ENCODE measurements at places on chromosomes 7 and 10. TPM values are rescaled to one million over a fixed set of nuclear protein-coding genes. Genes with fewer than 3 reads are reported as not detected.

- no peak for DNase-seq
Measured at GRCh38 chr10:60044971-60045370, 138.6 kb upstream of the CCDC6 start.

GRCh38 chr10:50625649-50626132, 1.9 kb upstream of the SGMS1 start:
- no peak for DNase-seq

- no peak for DNase-seq
Measured at GRCh38 chr7:26368542-26368941, 76.9 kb downstream of the SNX10 start.

The LBX1 gene
- not detected for total RNA-seq

GRCh38 chr7:211715-212058, 19.3 kb downstream of the FAM20C start:
- DNase-seq, result no peak

The INMT gene
- total RNA-seq, result 0.13 TPM

DNA sequence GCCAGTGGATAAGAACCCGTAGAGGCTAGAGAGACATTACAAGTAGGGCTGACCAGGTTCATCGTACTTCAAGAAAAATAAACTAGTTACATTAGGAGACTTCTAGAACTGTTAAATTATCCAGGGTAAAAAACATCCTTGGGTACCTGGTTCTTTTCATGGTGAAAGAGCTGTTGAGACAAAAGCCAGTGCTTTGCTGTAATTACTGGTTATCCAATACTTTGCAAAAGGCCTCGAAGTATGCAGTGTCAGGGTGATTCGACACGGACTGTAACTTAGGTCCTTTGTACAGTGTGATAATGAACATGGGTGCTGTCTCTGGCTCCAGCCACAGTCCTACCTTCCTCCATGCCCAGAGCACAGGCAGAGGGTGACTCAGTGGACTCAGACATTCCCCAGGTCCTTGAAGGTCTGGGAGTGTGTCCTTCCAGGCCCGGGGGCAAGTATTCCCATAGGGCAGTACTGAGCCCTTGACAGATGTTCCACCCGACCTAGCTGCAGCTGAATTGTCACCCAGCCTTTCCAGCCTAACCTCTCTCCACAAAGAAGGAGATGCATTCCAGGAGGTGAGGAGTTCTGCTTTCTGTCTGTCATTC, 123.6 kb upstream of the TMEM72 start:
- no peak for DNase-seq

- peak; percentile 97 for DNase-seq
Measured at GRCh38 chr7:85695533-85695932, 508.7 kb upstream of the SEMA3D start.

GRCh38 chr7:107742678-107743566, 1.0 kb upstream of the CBLL1 start:
- no peak for DNase-seq

GRCh38 chr10:31707093-31708039, 221.3 kb downstream of the ARHGAP12 start:
- peak; percentile 59 for DNase-seq

The OR6B1 gene
- total RNA-seq, result not detected

DNA sequence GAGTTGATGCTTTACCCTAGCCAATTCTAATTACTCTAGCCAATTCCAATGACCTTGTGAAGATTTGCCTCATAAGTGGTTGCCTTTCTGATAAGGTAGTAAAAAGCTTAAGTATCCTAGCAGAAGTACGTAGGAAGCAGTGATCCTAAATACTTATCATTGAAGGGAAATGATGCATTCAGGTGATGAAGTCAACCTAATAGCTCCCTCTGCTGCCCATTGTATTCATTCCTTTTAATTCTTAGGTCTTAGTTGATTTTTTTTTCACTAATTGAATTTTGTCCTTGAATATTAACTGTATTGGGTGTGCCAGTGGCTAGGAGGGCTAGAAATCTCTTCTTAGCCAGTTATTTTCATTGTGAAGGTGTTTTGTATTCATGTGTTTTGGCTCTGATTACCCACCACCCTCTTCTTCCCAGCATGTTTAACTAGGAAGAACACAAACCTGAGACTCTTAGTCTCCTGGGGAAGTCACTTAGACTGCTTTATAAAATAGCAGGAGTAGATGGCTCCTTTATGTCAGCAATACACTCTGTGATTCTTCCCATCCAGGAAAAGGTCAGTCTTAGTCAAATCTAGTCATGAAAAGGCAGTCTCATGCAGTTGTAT, 46.3 kb downstream of the PLEKHA8 start:
- peak; percentile 74 for DNase-seq

DNA sequence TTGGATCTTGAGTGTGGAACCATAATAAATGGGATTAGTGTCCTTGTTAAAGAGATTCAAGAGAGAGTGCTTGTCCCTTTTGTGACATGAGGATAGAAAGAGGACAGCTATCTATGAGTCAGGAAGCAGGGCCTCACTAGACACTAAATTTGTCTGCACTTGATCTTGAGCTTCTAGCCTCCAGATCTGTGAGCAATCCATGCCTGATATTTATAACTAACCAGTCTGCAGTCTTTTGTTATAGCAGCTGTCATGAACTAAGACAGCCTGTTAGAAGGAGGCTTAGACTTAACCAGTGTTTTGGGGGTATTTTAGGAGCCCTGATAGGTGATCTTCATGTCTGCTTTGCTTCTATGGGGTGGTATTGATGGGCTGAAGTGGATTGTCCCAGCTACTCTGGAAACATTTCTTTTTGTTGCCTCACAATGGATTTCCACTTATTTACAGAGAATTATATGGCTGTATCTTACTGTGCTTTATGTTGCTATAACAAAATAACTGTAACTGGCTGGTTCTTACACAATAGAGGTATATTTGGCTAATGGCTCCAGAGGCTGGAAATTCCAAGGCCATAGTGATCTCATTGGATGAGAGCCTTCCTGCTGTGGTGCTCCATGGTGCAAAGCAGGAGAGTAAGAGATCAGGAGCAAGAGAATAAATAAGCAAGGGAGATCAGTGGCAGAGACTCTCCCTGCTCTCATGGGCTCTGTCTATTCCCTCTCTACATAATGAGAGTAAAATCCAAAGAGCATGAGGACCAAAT, 23.4 kb upstream of the AKR1C3 start:
- no peak for DNase-seq

- DNase-seq, result peak; percentile 10
Measured at GRCh38 chr7:37108615-37109014, 340.0 kb downstream of the ELMO1 start.

DNA sequence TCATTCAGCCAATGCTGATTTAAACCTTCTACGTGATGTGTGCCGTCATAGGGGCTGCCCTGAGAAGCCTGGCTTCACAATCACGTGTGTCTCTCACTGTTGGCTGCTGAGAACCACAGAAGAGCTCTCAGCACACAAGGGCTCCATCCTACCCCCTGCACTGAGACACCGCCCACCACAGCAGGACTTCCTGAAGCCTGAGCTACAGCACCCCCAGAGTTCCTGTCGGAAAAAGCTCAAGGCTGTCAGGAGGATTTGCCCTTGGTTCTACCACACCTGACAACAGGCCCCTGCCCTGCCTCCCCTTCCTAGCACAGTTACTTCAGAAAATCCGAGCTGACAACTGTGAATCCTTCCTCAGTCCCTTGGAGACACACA, 191.9 kb downstream of the MAD1L1 start:
- DNase-seq, result no peak

The SAP25 gene
- not detected for total RNA-seq

- no peak for DNase-seq
Measured at GRCh38 chr7:131504157-131504899, 52.1 kb downstream of the PODXL start.

GRCh38 chr7:133056370-133057238, 25.3 kb downstream of the CHCHD3 start:
- no peak for DNase-seq

- DNase-seq, result peak; percentile 60
Measured at GRCh38 chr7:41754046-41754445, 51.2 kb upstream of the INHBA start.

DNA sequence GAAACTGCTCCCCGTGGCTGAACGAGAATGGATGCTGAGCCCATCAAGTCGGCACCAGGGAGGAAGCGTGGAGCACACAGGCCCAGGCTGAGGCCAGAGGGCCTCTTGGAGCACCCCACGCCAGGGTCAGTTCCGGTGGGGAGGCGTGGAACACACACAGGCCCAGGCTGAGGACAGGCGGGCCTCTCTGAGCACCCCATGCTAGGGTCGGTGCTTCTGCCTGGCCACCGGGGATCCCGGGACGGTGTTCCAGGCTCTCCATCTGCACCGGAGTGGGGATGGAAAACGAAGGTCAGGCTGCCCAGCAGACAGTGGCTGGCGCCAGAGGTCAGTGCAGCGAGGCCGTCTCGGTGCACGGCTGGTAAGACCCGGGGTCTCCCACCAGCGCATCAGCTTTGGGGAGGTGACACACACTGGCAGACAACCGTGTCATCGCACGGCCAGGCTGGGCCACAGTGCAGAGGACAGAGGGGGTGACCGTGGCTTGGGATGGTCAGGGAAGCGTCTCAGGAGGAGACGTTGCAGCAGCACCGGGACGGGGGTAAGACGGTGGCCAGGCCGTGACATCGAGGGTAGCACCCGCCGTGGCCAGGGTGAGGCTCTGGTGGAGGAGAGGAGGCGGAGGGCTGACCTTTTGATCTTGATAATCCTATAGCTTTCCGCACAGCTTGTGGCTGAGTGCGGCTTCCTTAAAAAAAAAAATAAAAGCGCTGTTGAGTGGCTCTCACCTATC, 203.9 kb downstream of the ELFN1 start:
- DNase-seq, result no peak

The NANOS1 gene
- 0.79 TPM for total RNA-seq

The ANKRD61 gene
- total RNA-seq, result not detected
